Cortex of kidney (tissue), 1 donor: ENCODE measurements at places on chromosomes 3 and 15.

GRCh38 chr3:29955413-29955812 lies 651.0 kb upstream of the TGFBR2 start:
- DNase-seq = no peak

DNA sequence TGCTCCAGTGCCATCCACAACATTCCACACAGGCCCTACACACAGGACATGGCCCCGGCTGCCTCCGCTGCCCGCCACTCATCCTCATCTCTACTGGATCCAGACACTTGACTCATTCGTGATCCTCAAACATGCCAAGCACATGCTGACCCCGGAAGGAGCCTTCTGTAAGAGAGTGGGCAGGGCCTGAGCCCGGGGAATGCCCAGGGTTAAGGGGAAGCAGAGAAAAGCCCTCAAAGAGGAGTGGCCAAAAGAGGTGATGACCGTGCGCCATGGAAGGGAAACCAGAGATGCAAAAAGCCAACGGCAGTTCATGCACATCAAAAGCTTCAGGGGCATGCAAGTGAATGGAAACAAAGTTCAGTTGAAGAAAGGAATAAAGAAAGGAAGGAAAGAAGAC lies 46.1 kb downstream of the RFTN1 start:
- DNase-seq = no peak

GRCh38 chr15:66025015-66025452 lies 155.7 kb downstream of the RAB11A start:
- no peak for DNase-seq

DNA sequence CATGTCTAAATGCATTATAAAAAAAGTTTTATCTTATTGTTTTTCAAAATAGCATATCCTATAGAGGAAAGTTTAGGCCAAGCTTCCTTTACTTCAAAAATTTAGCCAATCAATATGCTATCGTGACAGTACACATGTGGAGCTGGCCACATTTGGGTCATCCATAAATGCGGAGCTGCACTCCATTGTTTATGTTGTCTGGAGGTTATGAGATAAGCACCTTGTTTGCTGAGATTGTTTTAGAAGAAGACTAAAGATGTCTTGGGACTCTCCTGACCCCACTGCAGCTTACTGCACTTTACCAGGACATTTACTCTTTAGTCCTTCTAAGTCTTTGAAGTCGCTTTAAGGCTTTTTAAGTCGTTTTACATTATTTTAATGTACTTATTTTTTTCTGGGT lies 265.9 kb downstream of the OCA2 start:
- DNase-seq = no peak

DNA sequence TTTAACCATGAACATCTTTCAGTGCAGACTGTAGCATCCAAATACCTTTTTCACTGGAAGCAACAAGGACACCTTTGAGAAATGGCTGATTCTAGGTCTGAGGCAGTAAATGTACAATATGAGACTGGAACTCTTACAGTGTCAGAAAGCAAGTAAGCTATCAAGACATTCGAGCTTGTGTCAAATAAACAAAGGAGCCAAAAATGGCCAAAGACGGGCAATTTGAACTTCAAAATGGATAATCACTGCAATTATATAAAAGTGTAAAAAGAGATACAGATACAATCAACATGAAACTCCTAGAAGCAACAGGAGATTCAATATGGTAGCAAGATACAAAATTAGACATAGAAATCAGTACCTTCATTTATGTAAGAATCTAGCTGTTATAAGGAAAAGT lies 138.5 kb upstream of the CCDC54 start:
- DNase-seq = no peak

GRCh38 chr3:151328298-151328995 lies 902 bp downstream of the P2RY13 start:
- DNase-seq = no peak

- no peak for DNase-seq
Measured at GRCh38 chr3:175070946-175071345, 211.8 kb downstream of the NAALADL2 start.

GRCh38 chr15:26838742-26839460 lies 28.0 kb upstream of the GABRA5 start:
- no peak for DNase-seq

- no peak for DNase-seq
Measured at GRCh38 chr3:64890006-64890405, 202.2 kb upstream of the ADAMTS9 start.

DNA sequence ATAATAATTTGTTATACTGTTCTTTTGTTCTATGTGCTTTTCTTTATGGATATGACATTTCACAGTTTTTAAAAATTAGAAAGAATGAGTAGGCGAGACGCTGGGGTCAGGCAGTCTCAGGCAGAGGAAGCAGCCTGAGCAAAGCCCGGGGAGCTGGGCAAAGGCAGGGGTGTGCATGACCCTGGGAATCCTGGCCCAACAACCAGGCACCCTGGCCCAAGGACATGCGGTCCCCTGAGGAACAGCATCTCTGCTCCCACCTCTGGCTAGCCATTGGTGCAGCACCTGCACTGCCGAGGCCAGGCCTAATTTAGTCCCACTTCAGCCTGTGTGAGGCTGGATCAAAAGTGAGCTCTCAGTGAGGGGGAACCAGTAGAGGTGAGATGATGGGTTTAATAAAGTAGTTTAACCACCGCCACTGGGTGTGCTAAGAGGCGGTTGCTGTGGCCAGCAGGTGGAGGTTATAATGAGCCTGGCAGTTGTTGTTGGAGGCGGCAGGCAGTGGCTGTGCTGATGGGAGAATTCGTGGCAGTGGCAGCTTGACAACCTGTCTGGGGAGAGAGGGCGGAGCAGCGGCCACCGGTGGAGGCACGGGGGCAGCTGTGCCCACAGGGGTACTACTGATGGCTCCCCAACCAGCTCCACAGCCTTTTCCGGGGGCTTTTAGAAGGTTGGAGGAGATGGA lies 41.5 kb downstream of the PRKCD start:
- DNase-seq = no peak

GRCh38 chr3:74491874-74492273 lies 122.6 kb downstream of the CNTN3 start:
- DNase-seq = no peak

DNA sequence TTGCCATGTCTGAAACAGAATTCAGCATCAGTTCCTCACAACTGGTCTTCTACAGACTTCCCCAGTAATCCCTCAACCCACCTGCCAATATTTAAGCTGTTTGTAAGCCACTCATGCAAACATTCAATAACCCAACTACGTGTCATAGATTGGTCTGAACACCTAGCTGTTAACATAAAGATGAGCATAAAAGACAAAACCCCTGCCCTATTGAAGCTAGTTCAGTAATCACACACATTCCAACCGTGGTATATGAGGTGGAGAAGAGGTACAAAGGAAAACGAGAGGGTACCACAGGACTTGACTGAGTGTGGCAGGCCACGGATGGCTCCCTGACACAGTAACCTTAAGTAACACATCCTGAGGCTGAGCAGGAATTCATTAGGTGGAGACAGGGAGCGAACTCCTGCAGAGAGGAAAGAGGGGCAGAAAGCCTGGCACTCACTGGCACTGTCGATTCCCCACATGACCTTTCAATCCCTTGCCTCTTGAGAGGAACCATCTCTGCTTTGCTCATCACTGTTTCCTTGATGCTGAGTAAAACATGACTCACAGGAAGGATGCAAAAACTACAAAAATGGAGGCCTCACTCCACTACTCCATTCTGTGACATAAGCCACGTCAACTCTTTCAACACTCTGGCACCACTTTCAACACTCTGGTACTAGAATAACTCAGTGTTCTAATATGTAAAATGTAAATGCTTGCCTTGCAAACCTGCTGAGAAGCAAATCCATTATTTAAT lies 31.3 kb downstream of the RPN1 start:
- no peak for DNase-seq

- DNase-seq = no peak
Measured at GRCh38 chr3:193590088-193590856, 2.7 kb upstream of the OPA1 start.

DNA sequence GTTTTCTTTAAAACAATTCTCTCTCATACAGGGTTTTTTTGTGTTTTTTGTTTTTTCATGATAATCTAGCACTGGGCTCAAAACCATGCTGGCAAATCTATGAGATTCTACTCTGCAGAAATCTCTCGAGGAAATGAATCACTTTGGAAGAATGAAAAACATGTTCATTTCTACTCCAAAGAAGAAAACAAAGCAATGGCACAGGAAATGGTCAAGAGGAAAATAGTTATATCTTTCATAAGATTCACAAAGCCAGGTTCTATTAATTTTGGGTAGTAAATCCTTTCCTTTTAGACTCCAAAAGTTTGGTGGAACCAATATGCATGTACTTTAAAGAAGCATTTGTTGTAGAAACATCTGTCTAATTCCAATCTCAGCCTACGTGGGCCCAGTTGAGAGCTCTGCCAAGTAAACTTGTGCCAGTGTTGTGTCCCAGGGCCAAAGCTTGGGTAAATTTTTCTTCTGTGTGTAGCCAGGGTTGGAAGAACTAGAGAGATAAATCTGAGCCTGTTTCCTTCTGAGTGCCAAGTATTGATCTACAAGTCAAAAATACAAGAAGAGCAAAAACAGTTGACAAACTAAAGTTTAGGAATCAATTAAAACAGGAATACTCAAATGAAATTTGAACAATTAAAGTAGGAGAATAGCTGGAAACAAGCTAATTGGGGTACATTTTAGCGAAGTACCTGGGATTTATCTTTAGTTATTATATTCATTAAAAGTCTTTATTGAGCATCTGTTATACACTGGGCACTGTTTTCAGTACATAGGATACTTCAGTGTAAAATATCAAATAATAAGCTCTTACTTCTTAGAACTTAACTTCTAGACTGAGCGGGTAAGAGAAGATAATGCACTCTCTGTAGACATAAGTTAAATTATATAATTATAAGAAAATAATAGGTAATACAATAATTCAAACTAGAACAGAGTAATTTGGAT lies 657.5 kb upstream of the NECTIN3 start:
- DNase-seq = no peak

DNA sequence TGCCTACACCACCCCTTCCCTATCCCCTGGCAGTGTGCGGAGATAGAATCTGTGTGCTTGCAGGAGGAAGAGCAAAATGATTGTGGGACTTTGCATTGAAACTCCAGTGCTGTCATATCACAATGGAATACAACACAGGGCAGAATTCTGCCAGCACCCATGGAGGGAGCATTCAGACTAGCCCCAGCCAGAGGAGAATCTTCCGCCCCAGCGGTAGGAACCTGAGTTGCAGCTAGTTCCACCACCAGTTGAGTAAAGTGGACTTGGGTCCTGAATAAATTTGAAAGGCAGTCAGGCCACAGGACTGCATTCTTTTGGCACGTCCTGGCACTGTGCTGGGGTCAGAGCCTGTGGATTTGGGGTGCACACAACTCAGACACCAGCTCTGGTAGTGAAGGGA lies 27.5 kb downstream of the NCBP2 start:
- DNase-seq = no peak

DNA sequence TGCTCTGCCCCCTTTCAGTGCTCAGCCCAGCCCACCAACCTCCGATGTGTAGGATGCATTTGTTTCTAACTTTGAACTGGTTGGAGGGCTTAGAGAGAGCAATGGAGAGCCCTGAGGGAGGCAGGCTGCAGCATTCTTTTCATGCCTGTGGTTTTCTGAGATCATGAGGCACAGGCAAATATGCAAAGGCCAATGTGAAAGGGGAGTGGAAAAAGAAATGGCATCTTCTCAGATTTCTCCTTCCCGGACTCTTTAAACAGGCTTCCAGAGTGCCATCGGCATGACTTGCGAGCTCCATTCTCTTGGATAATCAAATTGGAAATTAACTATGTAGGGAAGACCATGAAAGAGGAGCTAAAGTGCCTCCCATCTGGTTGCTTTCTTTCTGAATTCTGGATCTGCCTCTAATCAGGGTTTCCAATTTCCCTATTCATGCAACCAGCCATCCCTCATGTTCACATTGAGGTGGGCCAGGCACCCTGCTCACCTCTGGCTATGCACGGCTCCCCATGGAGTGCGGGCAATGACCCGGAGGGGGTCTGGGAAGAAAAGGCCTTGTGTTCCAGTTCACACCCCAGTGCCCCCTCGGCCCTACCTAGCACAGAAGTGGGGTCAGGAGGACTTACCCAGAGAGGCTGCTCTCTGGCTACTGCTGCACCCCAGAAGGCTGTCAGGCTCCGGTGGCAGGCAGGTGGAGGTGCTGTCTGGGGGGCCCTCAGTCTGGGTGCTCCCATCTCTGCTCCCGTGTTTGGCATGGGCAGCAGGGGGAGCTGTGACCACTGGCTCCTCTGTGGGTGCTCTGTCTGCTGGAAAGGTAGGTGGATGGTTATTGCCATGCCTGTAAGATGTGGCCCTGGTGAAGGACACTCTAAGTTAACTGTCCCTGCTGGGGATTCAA lies 16.1 kb downstream of the AMOTL2 start:
- DNase-seq = no peak

- DNase-seq = no peak
Measured at GRCh38 chr3:168738527-168739325, 643.0 kb upstream of the GOLIM4 start.

- DNase-seq = no peak
Measured at GRCh38 chr3:194208709-194209108, 72.8 kb downstream of the HES1 start.

DNA sequence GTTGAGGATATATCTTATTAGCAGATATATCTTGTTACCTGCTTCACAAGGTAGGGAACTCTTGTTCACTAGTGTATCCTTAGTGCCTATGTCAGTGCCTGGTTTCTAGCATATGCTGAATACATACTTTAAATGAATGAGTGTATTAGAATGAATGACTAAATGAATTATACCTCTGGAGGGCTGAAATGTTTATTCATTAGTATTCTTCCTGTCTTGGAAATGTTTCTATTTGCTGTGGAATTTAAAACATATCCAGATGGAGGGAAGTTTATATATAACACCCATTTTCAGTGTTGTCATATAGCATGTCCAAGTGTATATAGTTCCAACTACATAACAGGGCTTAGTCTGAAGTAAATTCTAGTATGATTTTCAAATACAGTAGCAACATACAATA lies 581.5 kb downstream of the TBL1XR1 start:
- no peak for DNase-seq

GRCh38 chr3:197533396-197533795 lies 22.4 kb downstream of the BDH1 start:
- no peak for DNase-seq

- no peak for DNase-seq
Measured at GRCh38 chr15:50057905-50058639, 61.0 kb downstream of the ATP8B4 start.
